ENCODE measurements at places on chromosomes 2 and 18.

DNA sequence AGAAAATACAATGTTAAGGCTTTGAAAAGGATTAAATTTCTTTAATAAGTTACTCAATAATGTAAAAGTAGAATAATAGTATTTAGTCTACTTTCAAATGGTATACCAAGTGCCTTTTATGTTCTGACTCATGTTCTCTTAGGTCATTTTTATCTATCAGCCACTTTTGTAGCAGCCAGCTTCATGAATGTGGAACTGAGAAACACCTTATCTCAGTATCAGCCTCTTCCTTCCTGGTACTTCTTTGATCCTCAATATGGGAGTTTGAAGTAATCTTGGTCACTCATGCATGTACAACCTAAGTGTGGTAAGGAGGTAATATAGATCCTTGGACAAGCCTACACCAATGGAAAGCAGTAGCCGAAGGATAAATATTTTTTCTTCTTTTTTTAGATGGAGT, 180.4 kb upstream of the NRXN1 start:
- DNase-seq = no peak

DNA sequence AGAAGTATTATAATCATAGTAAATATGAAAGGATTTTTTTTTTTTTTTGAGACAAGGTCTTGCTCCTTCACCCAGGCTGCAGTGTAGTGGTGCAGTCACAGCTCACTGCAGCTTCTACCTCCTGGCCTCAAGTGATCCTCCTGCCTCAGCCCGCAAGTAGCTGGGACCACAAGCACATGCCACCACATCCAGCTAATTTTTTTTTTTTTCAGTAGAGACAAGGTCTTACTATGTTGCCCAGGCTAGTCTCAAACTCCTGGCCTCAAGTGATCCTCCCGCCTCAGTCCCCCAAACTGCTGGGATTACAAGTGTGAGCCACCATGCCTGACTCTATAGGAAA, 301.6 kb upstream of the STON1 start:
- no peak for DNase-seq

- no peak for DNase-seq
These were observed 27.1 kb downstream of the FER1L5 start for GRCh38 chr2:96669539-96670215.

DNA sequence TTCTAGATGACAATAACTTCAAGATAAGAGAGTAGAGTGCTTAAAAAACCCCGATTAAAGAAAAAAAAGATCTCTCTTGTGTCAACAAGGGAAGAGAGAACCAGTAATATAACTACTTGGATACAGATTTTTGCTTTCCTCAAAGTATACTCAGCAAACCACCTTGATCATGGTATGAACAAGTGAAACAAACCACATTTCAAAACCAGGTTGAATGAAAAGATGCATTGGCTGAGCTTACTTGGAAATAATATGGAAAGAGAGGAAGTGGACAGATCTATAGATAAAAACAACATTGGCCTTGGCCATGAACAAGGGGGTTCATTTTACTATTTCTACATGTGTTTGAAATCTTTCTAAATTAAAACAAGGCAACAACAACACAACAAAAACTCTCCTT, 50.1 kb downstream of the ATP8B1 start:
- DNase-seq = no peak

- peak; percentile 34 for DNase-seq
These were observed 25.4 kb upstream of the SLC66A3 start for GRCh38 chr2:11129598-11130449.

All from MCF 10A (cell line).